Cortex of kidney (tissue), 1 donor: ENCODE measurements at places on chromosomes 7 and 10.

DNA sequence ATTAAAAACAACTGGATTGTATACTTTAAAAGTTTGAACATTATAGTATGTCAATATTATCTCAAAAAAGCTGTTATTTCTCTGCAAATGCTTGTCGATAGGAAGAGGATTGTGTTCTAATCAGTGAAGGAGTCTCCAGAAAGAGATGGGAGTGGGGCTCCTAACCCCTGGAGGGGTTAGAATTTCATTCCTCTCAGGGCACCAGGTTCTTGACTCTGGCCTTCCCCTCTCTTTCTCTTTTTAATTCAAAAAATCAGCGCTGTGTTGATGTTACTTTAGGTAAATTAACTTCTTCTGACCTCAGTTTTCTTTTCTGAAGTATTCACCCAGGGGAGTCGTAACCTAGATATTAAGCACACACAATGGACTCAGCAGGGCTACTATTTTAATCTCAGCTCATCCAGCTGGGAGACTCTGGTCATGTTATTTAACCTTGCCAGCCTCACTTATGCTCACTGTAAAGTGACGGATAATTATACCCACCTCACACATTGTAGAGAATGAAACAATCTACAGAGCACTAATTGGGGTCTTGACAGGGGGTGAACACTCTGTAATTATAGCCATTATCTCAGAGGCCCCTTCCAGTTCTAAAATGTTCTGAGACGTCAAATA is 59.4 kb downstream of the GCC1 start:
- no peak for DNase-seq

DNA sequence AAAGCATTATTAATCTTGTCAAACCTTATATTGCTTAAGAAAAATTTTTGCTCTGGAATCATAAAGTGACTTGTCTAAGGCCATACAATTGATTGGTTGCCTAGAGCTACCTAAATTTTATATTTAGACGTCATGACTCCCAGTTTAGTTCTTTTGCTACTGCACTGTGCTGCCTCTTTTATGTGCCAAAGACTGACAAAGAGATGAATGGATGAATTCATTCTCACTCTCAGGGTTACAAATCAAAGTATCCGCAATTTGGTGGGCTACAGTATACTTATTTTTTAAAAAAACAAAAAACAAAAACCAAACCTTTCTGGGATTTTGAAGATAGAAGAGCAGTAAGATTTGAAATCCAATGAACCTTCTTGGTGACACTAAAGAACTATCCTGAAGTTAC is 27.7 kb upstream of the TMEM229A start:
- no peak for DNase-seq

- DNase-seq = no peak
These were observed 18.7 kb downstream of the FAM25A start for GRCh38 chr10:87038786-87039185.

DNA sequence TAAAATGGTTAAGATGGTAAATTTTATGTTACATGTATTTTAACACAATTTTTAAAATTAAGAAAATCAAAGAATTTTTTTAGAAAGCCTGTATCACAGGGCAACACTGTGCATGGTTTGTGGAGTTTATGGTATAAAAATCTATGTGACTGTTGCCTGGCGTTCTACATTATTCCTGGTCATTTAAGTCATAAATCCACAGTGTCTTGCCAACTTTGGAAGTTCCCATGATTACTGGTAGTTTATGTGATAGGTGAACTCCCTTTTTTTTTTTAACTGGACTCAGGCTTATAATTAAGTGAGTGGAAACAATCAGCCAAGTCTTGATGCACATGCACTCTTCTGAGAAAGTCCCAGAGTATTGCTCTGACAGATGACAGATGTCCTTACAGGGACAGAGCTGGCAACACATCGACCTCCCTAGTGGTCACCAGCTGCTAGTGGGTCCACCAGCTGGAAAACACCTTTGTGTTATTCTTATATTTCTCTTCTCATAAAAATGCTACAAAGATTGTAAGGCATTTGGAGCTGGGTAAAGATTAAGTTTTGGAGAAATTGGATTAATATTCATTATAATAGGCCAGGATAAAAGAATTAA is 8.8 kb upstream of the STN1 start:
- DNase-seq = no peak

GRCh38 chr7:51354897-51355296 is 38.3 kb upstream of the COBL start:
- DNase-seq = no peak

- DNase-seq = no peak
These were observed 7.6 kb upstream of the HERPUD2 start for GRCh38 chr7:35702541-35702940.

DNA sequence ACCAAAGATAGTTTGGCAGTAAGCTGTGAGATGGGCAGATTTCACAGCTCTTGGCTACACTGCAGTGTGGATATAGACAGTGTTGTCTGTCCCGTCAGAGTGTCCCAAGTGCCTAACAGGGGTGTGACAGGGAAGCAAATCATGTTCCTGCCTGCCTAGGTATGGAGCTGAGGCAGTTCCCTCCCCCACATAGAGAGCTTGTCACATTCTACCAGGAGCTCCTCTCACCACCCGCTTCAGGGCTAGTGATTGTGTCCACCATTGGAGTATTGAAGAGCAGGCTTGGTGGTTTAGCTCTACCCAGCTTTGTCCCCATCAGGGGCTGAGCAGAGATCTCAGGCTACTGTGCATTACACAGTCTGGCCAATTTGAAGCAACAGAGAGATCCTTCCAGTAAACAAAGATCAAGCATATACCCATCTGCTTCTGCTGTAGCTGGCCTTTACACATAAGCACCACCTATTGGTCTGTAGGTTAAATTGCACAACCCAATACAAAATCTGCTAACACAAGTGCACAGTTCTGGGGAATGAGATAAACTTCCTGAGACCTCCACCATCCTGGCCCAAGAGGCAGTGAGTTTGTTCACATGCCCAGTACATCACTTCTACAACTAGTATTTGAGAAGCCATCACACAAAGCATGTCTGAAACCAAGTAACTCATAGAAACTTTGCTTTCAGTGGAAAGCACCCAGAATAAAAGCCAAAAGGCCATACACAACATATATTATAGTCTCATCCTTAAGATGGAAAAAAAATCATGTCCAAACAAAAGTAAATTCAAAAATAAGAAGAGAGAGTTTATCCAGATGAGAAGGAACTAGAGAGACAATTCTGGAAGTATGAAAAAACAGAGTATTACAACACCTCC is 67.3 kb downstream of the GLCCI1 start:
- DNase-seq = no peak

- no peak for DNase-seq
These were observed 56.1 kb upstream of the PDLIM1 start for GRCh38 chr10:95346715-95347401.

- no peak for DNase-seq
These were observed 42.9 kb upstream of the PSAP start for GRCh38 chr10:71893920-71894319.

DNA sequence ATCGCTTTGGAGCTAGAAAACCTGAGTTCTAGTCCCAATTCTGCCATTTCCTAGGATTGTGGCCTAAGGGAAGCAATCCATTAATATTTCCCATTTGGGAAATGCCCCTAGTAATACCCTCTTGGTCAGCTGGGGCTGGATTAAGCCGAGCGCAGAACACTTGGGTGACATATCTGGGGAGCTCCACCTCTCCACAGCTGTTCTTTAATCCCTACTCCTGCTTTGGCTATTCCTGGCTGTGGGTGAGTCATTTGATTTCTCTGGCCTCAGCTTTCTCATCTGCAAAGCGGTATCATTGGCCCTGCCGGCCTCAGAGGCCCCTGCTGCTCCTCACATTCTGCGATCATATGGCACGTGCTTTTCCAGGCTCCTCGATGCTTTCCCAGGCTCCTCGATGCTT is 108.3 kb downstream of the BUB3 start:
- no peak for DNase-seq

- no peak for DNase-seq
These were observed 87.0 kb downstream of the LARP4B start for GRCh38 chr10:844552-844951.

DNA sequence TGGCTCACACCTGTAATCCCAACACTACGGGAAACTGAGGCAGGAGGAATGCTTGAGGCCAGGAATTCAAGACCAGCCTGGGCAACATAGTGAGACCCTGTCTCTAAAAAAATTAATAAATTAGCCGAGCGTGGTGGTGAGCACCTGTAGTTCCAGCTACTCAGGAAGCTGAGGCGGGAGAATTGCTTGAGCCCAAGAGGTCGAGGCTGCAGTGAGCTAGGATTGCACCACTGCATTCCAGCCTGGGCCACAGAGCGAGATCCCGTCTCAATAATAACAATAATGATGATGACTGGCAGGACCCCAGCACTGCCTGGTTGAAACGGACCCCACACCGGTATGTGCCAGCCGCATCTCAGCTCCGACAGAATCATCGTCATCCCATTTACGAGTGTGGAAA is 93.0 kb downstream of the ELFN1 start:
- no peak for DNase-seq

DNA sequence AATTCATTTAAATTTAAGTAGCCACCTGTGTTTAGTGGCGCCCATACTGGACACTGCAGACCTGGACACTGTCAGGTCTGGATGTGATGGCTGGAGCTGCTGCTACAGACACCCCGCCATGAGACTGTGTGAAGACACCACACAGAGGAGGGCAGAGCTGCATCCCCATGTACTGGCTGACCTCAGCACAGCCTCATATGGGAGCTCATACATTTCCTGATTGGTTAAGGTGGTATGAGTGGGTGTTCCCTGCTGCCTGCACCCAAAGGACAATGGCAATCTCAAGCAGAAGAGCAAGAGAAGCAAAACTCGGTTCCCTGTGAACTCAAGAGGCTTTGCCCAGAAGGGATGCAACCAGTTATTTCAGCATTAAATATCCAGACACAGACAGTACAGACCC is 60.0 kb downstream of the DLG5 start:
- no peak for DNase-seq

- no peak for DNase-seq
These were observed 23.5 kb downstream of the FBXW4 start for GRCh38 chr10:101671453-101671852.

DNA sequence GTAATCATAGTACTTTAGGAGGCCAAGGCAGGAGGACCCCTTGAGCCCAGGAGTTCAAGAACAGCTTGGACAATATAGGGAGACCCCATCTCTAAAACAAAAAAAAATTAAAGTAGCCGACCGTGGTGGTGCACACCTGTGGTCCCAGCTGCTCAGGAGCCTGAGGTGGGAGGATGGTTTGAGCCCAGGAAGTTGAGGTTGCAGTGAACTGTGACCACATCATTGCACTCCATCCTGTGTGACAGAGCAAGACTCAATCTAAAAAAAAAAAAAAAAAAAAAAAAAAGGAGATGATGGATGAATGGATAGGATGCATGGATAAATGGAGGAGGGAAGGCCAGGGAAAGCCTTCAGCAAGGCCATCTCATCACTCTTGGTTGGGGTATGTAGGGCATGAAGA is 33.4 kb upstream of the BMPR1A start:
- DNase-seq = no peak

GRCh38 chr7:155356323-155357105 is 58.8 kb downstream of the INSIG1 start:
- DNase-seq = no peak

- DNase-seq = no peak
These were observed 165.5 kb downstream of the MDFIC start for GRCh38 chr7:115087437-115087836.

DNA sequence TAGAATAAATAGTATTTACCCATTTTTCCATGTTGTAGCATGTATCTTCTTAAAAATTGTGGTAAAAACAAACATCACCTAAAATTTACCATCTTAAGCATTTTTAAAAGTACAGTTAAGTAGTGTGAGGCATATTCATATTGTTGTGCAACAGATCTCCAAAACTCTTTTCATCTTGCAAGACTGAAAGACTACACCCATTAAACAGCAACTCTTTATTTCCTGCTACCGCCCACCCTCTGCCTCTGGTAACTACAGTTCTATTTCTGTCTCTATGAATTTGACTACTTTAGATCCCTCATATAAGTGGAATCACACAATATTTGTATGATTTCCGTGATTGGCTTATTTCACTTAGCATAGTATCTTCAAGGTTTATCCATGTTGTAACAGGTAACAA is 40.0 kb upstream of the AGBL3 start:
- no peak for DNase-seq

DNA sequence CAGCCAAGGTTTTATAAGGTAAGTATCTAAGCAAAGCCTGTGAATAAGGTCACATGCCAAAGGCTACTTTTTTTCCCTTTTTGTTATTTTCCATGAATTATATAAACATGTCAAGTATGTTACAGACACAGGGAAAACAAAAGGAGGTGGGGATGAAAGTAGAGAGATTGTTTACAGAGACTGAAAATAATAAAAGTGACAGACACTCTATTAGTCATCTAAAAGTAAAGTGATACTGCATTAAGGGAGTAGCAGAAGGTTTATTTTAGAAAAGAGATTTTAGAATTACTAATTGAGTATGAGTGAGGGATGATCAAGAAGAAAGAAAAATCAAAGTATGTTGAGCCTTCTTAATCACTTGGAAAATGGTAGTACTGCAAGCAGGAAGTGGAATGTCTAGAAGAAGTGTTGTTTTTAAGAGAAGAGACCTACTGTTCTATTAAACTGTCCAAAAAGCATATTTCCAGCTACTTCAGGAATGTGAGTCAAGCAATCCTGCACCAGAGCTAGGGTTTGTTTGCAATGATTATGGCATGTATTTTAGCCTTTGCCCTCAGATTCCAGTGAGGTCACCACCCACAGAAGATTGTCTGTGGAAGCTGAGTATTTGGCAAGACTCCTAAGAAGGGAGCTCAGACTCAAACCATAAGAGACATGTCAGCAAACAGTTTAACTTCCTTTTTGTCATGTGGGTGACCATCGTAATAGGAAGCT is 177.9 kb upstream of the PLXDC2 start:
- no peak for DNase-seq

- DNase-seq = no peak
These were observed 63.9 kb downstream of the TMEM209 start for GRCh38 chr7:130141161-130141883.

DNA sequence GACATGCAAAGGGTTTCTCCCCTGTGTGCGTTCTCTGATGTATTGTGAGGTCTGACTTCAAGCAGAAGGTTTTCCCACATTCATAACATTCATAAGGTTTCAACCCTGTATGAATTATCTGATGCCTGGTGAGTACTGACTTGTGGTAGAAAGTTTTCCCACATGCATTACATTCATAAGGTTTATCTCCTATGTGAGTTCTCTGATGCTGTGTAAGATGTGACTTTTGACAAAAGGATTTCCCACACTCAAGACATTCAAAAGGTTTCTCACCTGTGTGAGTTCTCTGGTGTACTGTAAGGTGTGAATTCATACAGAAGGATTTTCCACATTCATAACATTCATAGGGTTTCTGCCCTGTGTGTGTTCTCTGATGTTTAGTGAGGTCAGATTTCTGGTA is 45.1 kb downstream of the ZNF33B start:
- DNase-seq = no peak

GRCh38 chr7:30732606-30733005 is 19.3 kb upstream of the INMT start:
- no peak for DNase-seq
